ENCODE measurements at places on chromosomes 2 and 18.

DNA sequence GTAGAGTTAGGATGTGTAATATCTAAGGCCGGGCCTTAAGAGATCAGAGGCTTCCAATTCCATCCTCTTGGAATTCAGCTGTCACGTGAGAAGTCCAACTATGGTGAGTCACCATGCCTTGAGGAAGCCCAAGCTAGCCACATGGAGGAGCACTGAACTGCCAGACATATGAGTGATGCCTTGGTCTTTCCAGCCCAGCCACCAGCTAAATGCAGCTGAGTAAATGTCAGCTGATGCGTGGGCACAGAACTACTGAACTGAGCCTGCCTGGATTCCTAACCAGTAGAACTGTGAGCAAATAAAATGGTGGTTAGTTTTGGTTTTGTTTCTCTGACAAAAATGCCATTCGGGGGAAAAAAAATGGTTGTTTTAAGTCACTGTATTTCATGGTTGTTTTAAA lies 153.7 kb upstream of the SERTAD2 start:
- DNase-seq = no peak

DNA sequence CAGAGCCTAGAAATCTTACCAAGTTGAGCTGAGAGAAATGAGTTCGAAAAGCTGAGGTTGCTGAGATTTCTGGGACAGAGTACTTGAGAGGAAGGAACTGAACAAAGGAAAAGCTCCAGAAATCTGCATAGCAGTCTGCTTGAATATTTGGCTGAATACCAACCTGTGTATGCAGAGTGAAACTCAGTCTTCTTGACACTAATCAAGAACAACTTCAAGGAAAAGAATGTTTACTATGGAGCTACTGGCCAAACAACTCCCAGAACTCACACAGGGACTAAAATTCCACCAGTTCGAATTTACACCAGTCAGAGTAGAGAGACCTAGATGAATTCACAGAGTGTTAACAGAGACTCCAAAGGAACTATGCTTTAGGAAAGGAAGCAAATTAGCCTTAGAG lies 66.5 kb downstream of the USP37 start:
- no peak for DNase-seq

DNA sequence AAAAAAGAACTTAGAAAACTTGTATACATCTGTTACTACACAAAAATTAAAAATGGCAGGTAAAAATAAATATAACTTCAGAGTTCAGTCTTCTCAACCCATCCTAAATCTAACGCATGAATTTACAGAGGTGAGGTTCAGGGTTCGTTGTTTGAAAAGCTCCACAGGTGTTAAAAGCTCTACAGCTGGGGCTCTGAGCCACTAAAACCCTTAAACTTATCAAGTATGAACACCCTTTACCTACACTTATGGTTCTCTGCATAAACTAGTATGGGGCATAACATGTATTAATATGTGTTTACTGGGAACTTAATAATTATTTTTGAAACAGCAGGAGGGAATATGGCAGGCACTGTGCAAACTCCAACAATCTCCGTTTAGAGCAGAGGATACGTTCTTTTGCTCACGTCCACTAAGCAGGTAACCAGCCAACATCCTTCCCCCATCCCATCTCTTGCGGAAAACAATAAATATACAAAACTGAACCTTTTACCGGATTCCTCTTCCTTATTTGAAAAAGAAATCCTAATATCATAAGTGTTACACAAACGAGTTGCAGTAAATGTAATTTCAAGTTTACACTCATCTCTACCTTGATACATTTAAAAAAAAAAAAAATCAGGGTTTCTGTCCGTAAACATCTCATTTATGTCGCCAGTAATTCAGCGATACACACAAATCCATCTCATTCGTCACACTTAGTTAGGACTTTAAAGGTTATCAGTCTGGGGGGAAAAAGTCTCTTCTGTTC lies 1.3 kb downstream of the PIAS2 start:
- no peak for DNase-seq

GRCh38 chr2:107804608-107805498 lies 21.8 kb upstream of the RGPD4 start:
- no peak for DNase-seq

DNA sequence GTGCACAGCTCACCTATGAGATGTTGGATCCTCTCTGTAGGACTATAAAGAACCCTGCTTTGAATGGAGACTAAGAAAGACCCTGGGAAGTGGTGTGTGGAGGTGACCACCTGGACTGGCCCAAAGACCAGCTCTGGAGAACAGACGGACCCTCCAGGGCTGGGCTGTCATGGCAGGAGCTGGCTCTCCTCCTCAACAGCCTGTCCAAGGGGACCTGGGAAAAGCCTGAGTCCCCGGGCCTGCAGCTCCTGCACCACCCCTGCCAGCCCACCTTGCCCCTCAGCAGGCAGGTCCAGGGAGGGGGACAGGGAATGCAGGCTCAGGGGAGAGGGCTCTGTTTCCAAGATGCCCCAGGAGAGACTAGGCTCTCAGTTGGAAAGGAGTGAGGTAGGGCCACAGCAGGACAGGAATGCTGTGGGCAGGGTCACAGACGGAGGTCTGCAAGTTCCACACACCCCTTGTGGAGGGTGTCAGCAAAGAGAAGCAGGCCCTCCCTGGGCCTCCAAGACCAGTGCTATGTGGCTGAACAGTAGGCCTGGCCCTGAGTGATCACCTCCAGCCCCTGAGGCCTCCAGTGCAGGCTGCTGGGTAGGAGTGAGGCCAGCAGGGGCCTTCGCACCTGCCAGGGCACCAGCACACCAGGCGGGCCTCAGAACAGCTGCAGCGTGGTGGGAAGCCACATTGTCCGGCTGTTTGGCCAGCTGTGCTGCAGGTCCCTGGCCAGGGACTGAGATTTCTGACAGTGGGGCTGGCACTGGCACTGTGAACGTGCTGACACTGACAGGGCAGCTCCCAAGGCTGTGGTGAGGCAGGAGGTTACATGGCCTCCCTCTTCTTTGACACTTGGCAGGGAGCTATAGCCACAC lies 86.4 kb upstream of the OTOS start:
- DNase-seq = no peak

GRCh38 chr2:170887496-170887895 lies 41.6 kb upstream of the GORASP2 start:
- DNase-seq = no peak

- no peak for DNase-seq
These were observed 16.4 kb upstream of the STARD7 start for GRCh38 chr2:96225016-96225533.

DNA sequence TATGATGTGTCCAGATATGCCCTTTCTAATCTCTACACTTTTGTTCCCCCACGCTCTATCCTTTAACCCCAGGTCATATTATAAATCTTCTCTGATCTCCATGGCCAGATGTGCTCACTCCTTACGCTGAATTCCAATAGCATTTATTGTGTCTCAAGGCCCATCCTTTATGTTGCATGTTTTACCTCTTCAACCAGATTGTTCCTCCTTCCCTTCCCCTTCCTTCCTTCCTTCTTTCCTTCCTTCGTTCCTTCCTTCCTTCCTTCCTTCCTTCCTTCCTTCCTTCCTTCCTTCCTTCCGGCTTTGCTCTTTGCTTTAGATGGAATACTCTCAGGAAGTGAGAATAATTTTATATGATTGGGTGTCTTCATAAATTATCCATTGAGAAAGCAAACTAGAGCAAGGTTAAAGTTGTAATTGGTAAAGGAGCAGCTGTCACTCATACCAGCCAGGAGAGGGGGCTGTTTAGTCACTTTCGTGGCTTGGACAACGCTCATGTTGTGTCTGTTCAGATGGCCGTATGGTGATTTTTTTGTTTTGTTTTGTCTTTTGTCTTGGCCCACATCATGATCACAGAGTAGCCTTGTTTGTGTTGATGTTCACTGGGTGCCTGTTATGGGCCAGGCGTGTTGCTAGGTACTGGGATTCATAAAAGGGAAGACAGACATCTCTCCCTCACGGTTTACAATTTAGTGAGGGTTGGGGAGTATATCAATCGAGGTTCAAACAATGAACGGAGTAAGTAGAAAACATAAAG lies 68.0 kb downstream of the DAW1 start:
- no peak for DNase-seq

- peak; percentile 51 for DNase-seq
These were observed 209.4 kb upstream of the CXCR4 start for GRCh38 chr2:136327162-136327852.

DNA sequence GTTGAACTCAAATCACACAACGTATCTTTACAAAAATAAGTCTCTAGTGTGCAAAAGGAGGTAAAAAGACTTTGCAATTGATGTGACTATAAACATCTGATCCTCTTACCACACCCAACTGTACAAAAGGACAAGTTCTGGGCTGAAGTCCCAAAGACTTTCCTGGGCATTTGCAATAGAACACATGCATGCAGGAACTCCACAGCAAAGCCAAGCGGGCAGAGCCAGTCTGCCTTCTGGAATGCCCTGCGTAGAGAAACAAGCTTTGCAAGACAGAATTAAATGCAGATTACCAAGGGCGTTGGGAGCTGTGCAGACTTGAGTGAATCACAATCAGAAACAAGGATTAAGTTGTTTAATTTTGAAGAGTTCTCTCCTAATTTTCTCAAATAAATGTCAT lies 208.4 kb upstream of the ZNF521 start:
- no peak for DNase-seq

- no peak for DNase-seq
These were observed 100.2 kb downstream of the TNS1 start for GRCh38 chr2:217902379-217903141.

- DNase-seq = no peak
These were observed 81.5 kb downstream of the DYSF start for GRCh38 chr2:71534826-71535225.

DNA sequence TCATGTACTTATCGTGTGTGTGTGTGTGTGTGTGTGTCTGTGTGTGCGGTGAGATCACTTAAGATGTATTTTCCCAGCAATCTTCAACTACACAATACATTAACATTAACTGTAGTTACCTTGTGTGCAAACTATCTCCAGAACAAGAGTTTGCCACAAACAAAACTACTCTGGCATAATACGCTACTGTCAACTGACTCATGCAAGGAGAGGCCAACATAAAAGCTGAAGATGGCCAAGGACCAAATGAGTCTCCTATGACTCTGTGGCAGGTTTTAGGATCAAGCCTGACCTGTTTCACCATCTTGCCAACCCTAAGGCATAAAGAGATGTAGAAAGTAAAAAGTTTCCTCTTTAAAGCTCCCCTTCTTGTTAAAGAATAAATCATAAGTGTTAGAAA lies 20.1 kb downstream of the CYB5A start:
- DNase-seq = no peak

DNA sequence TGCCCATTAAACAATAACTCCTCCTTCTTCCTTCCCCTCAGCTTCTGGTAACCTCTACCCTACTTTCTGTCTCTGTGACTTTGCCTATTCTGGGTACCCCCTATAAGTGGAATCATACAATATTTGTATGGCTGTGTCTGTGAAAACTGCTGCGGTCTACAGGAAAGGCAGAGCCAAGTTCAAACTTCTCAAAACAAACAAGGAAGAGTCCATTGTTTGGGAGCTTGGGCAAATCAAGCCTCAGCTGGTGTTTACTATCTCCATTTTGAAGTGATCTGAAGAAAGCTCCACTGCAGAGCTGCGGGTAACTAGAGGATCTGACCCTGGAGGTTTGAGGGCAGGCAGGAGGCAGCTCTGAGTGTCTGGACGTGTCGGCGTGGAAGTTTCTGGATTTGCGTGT lies 48.6 kb upstream of the DAPL1 start:
- no peak for DNase-seq

DNA sequence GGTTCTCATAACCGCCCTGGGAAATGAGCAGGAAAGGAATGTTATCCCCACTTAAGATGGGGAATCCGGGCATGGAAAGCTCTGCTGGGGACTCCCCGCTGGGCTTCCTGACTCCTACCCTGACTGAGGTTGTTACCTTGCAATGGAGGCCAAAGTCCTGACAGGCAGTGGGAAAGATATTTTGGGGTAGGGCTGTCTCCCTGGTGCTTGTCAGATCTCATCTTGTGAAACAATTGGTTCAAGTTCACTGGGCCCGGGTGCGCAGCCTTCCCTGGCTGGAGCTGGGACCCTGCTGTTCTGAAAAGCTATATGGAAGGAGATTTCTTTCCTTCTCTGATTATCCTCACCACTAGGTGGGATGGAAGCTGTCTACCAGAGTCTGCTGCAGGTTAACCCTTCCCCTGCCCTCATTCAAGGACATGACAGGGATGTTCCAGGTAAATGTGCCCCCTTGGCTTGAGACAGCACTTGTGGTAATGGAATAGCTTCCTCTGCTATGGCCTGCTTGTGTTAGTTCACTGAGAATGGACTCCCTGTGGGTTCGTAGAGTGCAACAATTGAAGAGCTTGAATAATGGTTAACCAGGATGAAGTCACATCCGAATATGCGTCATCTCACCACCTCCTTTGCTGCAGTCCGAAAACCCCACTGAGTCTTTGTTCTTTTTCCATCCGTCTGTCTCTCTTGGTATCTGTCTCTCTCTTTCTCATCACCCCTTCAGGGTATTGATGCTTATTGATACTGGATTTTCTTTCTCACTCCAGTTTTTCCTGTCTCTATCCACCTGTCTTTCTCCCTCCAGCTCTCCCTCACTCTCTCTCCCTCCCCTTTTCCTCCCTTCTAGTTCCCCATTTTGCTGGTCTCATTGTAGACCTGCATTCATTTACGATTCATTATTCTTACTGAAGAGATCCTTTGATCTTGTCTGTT lies 67.8 kb upstream of the EPAS1 start:
- DNase-seq = no peak

- no peak for DNase-seq
These were observed 270.7 kb downstream of the ALK start for GRCh38 chr2:29650631-29651097.

DNA sequence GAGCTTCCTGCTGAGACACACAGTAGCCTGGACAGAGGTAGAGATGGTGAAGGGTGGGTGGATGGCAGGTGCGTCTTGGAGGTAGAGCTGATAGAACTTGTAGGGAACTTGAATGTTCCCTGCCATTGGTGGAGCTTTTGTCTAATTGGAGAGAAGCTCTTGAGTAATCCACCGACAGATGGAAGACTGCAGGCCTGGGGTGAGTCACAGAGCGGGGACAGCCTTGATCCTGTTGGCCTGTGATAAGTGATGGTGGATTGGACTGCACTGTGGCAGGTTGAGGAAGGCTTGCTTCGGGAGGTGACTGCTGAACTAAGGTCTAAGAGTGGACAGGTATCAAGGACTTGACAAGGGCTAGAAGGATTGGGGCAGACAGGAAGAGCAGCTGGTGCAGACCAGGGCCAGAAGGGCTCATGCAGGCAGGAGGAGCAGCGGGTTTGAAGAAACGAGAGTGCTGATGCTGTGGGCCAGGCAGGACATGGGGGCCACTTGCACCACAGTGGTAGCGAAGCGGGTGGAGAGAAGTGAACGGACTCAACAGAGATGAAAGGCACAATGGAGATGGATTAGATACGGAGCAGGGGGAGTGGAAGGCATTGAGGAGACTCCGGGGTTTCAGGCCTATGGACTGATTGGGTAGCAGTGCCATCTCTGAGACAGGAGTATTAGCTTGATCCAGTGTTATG lies 16.3 kb downstream of the CABLES1 start:
- DNase-seq = no peak

GRCh38 chr18:10896851-10897250 lies 252.5 kb downstream of the PIEZO2 start:
- DNase-seq = no peak

GRCh38 chr18:76453932-76454331 lies 41.1 kb downstream of the ZNF516 start:
- no peak for DNase-seq

GRCh38 chr2:239816576-239817467 lies 208.3 kb downstream of the NDUFA10 start:
- no peak for DNase-seq

All from activated CD8-positive, alpha-beta memory T cell treated with anti-CD3 and anti-CD28 coated beads for 1 hour (primary cell).